ENCODE measurements at places on chromosomes 2 and 18.

DNA sequence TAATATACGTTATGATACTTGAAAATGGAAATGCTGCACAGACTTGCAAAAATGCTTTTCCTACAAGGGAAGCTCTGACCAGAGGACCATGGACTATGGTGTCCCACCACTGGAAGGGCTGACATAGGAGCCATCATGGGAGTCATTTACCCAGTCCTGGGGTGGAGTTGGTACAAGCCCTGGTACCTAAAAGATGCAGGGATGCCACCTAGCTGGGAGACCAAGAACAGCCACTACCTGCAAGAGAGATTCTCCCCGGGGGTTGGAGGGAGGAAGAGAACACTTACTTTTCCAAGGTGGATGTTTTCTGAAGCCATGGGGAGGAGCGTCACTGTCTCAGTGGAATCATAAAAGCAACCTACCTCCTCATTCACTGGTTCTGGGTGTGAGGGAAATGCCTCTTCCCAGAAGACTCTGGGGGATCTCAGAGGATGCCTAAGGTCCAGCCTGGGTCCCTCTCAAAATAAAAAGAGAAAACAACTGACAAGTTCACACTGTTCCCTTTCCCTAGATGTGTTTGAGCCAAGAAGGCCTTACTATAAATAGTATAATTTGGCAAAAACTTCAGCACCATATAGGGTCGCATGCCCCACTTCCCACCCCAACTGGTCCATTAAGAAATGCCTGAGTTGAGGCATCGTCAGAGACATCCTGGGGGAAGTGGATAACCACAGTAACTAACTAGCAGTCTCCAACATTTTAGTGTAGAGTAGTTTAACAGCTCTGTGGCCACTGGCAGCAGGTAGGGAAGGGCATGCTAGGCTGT, 39.9 kb downstream of the REEP1 start:
- DNase-seq, result no peak

DNA sequence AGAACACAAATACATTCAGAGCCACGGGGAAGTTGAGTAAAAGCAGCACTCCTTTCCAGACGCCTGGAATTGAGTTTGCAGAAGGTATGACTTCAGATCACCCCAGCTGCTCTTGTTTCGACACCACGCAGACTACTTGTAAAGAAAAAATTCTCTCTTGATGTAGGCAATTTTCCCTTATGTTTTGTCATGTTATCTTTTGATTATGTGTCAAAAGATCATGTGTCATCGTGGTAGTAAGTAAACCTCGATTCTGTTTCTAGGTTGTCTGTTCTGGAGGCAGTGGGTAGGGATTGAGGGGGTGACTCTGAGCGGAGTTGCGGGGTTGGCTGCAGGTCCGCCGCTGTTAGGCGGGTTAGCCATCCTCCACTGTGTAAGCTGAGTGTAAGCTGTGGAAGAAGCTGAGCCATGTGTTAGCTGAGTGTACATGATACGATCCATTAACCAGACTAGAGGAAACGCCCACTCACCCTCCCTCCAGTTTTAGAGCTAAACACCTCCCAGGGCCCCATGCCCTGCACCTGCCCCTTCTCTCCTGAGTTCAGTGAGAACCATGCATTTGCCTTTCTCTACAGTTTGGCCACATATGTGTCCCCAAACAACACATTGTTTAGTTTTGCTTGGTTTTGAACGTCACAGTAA, 181.8 kb downstream of the SNTG2 start:
- DNase-seq, result no peak

- DNase-seq, result no peak
These were observed 126.2 kb downstream of the DPP4 start for GRCh38 chr2:161947836-161948235.

DNA sequence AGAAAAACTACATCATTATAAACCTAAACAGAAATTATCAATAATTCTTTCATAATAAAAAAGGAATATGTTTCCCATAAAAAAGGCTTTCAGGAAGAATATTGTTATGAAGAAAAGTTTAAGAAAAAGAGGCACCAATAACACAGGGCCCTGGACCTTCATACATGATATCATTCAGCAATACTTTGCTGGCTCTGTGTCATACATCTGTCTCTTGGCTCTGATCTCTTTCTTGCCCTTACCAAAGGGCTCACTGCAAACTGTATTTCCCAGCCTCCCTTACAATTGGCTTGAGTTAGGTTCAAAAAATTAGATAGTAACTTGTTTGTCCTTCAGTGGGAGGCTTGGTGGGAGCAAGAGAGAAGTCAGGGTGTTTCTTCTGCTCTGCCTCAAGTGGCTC, 499.0 kb downstream of the TGIF1 start:
- DNase-seq, result no peak

DNA sequence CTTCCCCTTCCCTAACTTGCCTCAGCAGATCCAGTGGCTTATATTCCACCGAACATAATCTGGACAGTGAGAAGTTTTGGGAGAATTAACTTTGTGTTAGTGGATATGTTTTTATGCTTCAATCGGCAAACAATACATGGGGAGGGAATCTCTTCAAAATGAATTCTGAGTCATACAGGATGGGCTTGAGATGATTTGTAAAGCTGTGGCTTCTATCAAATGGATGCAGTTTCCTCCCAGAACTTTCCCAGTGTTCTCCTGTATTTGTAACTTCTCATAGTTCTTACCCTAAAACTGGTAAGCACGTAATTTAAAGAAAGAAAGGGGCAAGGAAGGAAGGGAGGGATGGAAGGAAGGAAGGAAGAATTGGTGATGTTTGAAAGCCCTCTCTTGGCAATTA, 36.8 kb downstream of the PDCL3 start:
- no peak for DNase-seq

DNA sequence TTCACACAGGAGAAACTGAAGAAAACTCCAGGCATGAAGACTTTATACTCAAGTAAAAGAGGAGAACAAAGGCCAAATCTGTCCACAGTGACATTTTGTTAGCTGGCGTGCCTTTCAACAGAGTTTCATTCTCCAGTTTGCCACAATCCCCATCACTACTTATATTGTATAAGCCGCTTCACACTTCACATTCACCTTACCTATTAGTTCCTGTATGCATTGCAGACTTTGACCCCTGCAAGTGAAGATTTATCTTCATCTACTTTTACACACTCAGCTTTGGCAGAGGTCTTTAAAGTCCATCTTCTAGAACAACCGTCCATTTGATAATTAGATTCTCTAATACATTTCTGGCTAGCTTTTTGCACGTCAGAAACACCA, 56.8 kb upstream of the TANK start:
- no peak for DNase-seq

- no peak for DNase-seq
These were observed 107.7 kb downstream of the COL6A3 start for GRCh38 chr2:237306083-237306786.

DNA sequence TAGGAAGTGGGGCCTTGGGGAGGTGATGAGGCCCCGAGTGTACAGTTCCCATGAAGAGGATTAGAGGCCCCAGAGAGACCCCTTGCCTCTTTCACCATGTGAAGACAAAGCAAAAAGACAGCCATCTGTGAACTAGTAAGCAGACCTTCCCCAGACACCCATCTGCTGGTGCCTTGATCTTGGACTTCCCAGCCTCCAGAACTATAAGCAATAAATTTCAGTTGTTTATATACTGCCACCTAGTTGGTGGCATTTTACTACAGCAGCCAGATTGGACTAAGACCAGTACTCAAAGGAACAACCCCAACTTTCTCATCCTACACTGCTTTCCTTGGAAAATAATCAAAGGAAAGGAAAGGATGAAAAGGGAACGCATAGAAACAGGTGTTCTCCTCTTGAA, 27.9 kb upstream of the CREG2 start:
- DNase-seq, result no peak

DNA sequence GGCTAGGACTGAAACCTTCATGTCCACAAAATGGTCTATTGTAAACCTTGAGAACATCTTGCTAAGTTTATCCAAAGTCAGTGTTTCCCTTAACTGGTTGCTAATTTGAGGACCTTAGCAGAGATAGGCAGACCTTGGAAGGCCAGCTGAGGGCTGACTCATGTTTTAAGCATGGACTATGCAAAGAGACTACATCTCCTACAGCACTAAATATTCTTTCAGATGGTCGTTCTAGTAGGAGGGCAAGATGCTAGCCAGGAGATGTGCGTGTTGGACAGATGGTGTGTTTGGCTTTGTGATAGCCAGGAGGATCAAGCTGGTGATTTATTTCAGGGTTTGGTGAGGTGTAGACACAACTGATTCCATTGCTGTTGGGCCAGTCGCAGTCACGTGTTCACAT, 75.8 kb downstream of the NRP2 start:
- DNase-seq, result no peak

- DNase-seq, result no peak
These were observed 76.9 kb downstream of the ACTR3 start for GRCh38 chr2:113966832-113967231.

DNA sequence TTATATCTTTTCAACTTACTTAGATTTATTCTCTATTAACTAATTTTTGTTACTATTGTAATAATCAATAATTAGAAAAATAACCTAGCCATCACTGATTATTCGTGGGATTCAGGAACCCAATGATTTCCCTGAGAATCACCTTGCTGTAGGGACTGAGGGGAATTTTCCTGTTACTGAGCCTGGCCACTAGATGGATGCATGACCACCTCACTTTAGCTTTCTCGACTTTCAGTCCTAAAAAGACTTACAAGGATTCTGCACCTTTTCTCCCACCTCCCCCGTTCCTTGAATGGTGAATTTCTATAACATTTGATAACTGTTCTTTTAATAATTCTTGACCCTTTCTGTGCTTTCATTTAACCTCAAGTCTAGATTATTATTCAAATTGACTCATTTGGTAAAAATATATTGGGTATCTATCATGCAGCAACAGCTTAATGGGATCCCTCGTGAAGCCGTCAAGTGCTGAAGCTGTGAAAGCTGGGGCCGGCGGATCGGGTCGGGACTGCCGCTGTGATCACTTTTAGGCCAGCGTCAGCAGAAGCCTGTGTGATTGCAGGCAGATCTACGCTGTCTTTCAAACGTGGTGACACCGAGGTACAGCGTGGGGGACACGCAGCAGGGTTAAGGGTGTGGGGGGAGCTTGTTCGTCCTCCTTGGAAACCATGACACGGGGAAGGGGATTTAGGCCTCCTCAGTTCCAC, 38.8 kb upstream of the TMEM18 start:
- DNase-seq, result no peak

DNA sequence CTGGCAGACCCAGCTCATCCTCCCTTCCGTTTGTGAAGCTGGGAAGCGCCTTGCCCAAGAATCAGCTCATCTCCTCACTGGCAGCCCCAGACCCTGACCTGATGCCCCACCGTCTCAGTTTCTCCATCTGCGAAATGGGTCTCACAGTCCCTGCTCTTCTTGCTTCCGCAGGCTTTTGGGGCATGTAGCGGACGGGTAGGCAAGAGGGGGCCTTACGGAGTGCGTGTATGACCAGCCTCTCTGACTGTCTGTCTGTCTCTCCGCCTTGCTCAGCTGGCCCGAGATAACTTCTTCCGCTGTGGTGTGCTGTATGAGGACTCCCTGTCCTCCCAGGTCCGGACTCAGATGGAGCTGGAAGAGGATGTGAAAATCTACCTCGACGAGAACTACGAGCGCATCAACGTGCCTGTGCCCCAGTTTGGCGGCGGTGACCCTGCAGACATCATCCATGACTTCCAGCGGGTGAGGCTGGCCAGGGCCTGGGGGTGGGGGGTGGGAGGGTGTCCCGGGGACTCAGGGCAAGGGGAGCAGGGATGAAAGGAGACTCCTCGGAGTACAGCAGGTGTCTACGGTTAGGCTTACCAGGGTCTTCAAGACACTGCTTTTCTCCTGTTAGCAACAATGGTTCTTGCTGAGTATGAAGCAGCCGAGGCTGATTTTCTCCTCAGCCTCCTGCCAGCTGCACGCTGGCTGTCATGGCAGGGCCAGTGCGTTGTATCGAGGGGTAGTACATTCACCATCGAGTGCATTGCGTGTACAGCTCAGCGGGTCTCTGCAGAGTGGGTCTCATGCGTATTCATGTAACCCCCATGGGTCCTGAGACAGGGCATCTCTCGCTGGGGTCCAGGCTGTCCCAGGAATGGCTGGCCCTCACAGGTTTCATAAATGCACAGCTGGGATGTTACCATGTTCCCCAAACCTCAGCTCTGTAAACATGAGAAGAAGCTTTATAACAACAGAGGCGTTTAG, 10.9 kb downstream of the ITM2C start:
- DNase-seq, result no peak

- DNase-seq, result no peak
These were observed 488.7 kb upstream of the ID2 start for GRCh38 chr2:8193146-8193545.

- DNase-seq, result no peak
These were observed 253.6 kb downstream of the SOX11 start for GRCh38 chr2:5945742-5946141.

DNA sequence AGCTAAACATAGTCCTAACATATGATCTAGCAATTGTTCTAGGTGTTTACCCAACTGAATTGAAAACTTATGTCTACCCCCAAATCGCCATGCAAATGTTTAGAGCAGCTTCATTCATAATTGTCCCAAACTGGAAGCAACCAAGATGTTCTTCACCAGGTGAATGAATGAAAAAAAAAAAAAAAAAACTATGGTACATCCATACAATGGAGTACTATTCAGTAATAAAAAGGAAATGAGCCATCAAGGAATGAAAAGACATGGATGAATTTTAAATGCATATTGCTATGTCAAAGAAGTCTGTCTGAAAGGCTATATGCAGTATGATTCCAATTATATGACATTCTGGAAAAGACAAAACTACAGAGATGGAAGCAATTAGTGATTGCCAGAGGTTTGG, 98.6 kb upstream of the ITPRID2 start:
- DNase-seq, result no peak

GRCh38 chr2:66024391-66024790, 410.5 kb upstream of the MEIS1 start:
- no peak for DNase-seq

- DNase-seq, result no peak
These were observed 8.6 kb upstream of the NCK2 start for GRCh38 chr2:105736145-105736544.

DNA sequence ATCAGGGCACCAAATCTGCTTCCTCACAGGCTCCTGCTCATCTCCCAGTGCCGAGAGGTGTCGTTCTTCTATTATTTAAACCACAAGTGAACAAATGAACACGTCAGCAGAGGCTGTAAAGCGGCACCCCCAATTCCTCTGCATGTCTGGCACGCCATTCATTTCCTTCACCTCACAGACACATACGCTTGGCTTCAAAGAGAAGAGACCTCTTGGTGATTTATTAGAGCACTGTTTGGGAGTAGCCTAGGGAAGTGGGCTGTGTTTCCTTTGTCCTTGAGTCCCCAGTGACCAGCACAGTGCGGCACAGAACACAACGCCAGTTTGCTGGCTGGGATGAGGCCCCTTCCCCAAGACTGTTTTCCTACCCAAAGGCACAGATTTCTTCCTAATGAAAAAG, 184.3 kb upstream of the REV1 start:
- DNase-seq, result no peak

GRCh38 chr2:191434072-191434471, 188.9 kb downstream of the MYO1B start:
- DNase-seq, result no peak

DNA sequence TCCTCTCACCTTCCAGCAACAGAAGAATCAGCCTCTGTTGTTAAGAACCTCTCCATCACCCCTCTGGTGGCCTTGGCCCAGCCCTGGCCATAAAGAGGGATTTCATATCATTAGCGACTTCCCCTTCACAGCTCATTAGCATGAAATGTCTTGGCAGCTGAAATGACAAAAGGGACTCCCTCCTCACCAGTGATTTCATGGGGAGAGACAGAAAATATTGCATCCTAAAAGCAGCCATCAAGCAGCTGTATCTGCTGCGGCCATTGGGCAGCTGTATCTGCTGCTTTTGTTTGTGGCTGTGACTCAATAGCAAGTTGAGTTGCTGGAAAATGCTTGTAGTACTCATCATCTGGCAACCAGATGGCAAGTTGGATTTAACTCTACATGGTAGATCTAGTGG, 105.9 kb upstream of the RMDN2 start:
- DNase-seq, result no peak
